PC-3 (cell line): ENCODE measurements at places on chromosomes 7 and 10. TPM values are rescaled to one million over a fixed set of nuclear protein-coding genes. Genes with fewer than 3 reads are reported as not detected.

Gene MYL10
- 0.69 TPM in 1 of 2 replicates, not detected in the other for total RNA-seq

Gene SYT15B
- 0.06 TPM in 1 of 2 replicates, not detected in the other for total RNA-seq

Gene KLF14
- total RNA-seq: not detected in 2 replicates

Gene CHST3
- total RNA-seq: 12.7 and 17.0 TPM in 2 replicates

Gene ASAH2
- total RNA-seq: 0.75 and 14.0 TPM in 2 replicates

DNA sequence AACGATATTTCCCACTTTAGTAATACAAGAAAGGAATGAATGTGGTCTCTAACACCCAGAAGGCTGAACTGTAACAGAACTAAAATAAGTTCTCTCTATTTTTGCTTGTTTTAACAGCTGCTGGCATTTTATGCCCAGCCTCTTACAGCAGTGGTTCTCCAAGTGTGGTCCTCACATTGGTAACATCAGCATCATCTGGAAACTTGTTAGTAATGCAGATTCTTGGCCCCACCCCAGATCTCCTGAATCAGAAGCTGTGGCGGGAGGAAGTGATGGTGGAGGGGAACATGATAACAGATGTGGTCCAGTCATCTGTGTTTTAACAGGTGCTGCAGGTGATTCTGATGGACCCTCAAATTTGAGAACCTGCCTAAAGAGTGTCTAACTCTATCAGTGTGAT is 170.1 kb downstream of the TMEM26 start:
- DNase-seq: no peak
- H3K27ac ChIP-seq: no peak overlapping the region
- no peaks in the 10 kb centered on the region for H3K27me3 ChIP-seq
- H3K4me1 ChIP-seq: peaks cover 13% of the 10 kb centered on the region

GRCh38 chr7:87199241-87199640 is 20.3 kb downstream of the TMEM243 start:
- no peak overlapping the region for H3K4me3 ChIP-seq
- no peak for DNase-seq
- H3K27me3 ChIP-seq: no peaks in the 10 kb centered on the region
- peaks cover 63% of the 10 kb centered on the region for H3K36me3 ChIP-seq
- H3K4me1 ChIP-seq: no peaks in the 10 kb centered on the region

DNA sequence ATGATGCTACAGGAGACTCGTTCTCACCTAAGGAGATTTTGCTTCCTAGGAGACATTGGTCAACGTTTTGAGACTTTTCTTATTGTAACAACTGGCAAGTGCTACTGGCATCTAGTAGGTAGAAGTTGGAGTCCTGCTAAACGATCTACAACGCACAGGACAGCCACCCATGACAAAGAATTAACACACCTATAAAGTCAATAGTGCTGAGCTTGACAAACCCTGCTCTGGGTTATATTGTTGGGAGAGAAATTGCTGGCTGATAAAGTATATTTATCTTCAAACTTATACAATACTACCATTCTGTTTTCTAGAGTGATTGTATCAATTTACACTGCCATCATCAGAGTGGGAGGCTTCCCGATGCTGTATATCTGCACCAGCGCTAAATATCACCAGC is 57.8 kb downstream of the SAMD9 start:
- no peak overlapping the region for H3K27ac ChIP-seq
- DNase-seq: no peak
- H3K36me3 ChIP-seq: no peaks in the 10 kb centered on the region
- H3K27me3 ChIP-seq: no peaks in the 10 kb centered on the region
- no peaks in the 10 kb centered on the region for H3K4me1 ChIP-seq
- no peak overlapping the region for H3K4me3 ChIP-seq

DNA sequence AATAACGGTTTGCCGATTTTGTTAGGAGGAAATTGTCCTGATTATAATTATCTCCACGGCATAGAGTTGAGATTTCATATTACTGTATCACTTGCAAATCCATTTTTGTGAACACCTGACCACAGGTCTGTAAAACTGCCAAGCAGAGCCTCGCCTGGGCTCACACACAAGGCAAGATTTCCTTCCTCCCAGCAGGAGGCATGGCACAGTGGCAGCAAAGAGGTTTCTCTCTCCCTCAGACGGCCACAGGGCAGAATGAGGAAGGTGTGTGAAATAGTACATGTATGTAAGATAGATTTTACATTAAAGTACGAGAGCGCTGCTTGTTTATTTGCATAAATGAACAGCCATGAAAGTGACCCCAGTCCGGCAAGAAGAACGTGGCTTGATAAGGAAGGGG is 130.1 kb downstream of the CELF2 start:
- DNase-seq: no peak
- H3K27ac ChIP-seq: no peak overlapping the region
- H3K4me1 ChIP-seq: no peaks in the 10 kb centered on the region
- no peak overlapping the region for H3K4me3 ChIP-seq

DNA sequence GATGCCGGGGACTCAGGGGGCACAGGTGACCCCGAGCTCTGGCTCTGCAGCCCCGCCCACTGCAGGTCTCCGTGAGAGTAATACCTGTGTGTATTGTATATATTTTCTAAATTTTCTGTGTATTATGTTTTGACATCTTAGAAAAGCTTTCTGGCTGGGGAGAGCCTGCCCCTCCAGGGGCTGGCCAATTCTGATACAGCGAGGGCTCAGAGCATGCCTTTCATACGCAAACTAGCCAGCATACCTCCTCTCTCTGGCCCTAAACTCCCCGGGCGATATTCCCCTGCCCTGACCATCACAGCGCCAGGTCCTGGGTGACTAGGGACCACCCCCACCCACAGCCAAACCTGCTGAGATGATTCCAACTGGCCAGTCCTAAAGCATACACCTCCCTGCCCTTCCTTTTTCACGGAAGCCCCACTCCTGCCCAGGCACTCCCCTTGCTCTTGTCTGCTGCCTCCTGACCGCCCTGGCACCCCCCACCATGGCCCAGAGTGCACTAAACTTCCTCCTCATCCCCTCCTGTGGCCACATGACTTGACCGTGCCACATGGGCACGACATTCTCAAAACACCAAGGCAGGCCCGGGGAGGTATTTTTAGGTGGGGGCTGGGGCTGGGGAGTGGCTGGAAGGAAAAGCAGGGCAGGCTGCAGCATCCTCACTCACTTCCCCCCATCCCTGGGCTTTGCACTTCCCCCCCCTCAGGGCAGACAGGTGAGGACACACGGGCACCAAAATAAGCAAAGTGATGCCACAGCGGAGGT is 61.5 kb downstream of the INSIG1 start:
- H3K36me3 ChIP-seq: no peaks in the 10 kb centered on the region
- H3K27me3 ChIP-seq: peaks cover 47% of the 10 kb centered on the region
- no peak for DNase-seq

- peak; percentile 65 for DNase-seq
- H3K27ac ChIP-seq: no peak overlapping the region
- no peaks in the 10 kb centered on the region for H3K4me1 ChIP-seq
- H3K27me3 ChIP-seq: no peaks in the 10 kb centered on the region
- no peak overlapping the region for H3K4me3 ChIP-seq
Observed at GRCh38 chr7:120089968-120090367, 183.0 kb upstream of the KCND2 start.

DNA sequence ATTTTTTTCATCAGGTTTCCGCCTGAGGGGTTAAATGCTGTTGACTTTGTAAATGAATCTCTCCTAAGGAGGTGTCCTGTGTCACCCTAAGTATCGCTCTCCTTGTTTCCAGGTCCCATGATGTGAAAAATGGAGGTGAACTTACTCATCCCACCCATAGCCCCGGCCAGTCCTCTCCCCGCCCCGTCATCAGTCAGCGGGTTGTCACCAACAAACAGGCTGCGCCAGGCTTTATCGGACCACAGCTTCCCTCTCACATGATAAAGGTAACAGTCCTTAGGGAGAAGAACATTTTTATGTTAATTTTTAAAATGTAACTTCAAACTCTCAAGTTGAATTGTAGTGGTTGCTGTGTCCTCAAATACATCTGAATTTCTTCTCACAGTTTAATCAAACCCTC is 116.5 kb downstream of the ANKRD61 start:
- H3K27me3 ChIP-seq: no peaks in the 10 kb centered on the region
- peaks cover 53% of the 10 kb centered on the region for H3K36me3 ChIP-seq
- H3K27ac ChIP-seq: no peak overlapping the region
- no peak overlapping the region for H3K4me3 ChIP-seq
- H3K4me1 ChIP-seq: no peaks in the 10 kb centered on the region
- DNase-seq: no peak

DNA sequence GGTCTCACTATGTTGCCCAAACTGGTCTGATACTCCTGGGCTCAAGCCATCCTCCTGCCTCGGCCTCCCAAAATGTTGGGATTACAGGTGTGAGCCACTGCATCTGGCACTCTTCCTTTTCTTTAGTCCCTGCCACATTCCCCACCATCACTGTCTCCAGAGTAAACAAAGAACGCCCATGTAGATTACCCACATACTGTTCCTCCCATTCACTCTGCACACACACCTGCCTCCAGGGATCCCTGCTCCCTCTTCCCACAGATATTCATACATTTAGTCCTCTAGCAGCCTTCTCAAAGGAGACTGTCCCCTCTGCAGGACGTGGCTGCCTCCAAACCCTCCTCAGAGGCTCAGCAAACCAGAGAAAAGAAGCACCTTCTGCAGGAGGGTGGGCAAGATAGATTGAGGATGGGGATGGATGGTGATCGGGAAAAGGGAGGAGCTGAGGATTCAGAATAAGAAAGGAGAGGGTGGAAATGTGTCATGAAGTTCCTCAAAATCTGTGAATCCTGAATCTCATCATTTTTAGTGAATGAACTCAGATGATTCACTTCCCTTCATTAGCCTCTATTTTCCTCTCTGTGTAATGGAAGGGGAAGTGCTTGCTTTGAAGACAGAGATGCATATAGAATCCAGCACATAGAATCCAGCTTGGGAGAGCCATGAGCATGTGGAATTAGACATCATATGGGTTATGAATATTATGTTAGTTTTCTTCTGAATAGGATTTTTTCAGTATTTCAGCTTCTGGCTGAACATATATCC is 5.5 kb upstream of the PLAU start:
- H3K27ac ChIP-seq: peak overlapping the region; percentile 78
- peak; percentile 95 for DNase-seq
- no peak overlapping the region for H3K4me3 ChIP-seq
- H3K36me3 ChIP-seq: no peaks in the 10 kb centered on the region
- peaks cover 71% of the 10 kb centered on the region for H3K4me1 ChIP-seq

GRCh38 chr7:116399819-116400218 is 99.7 kb upstream of the CAV2 start:
- no peak overlapping the region for H3K4me3 ChIP-seq
- no peaks in the 10 kb centered on the region for H3K36me3 ChIP-seq
- H3K27me3 ChIP-seq: no peaks in the 10 kb centered on the region

GRCh38 chr7:157389951-157390730 is 53.3 kb downstream of the DNAJB6 start:
- H3K36me3 ChIP-seq: peaks cover 57% of the 10 kb centered on the region
- no peak for DNase-seq
- no peak overlapping the region for H3K27ac ChIP-seq
- no peaks in the 10 kb centered on the region for H3K27me3 ChIP-seq
- H3K4me3 ChIP-seq: no peak overlapping the region
